T-helper 1 cell (primary cell): ENCODE measurements at places on chromosomes 4 and X.

GRCh38 chrX:124726881-124727280, 380.5 kb downstream of the SH2D1A start:
- no peak for DNase-seq

- no peak for DNase-seq
These were observed 476.3 kb upstream of the RPS6KA3 start for GRCh38 chrX:20743046-20743445.

DNA sequence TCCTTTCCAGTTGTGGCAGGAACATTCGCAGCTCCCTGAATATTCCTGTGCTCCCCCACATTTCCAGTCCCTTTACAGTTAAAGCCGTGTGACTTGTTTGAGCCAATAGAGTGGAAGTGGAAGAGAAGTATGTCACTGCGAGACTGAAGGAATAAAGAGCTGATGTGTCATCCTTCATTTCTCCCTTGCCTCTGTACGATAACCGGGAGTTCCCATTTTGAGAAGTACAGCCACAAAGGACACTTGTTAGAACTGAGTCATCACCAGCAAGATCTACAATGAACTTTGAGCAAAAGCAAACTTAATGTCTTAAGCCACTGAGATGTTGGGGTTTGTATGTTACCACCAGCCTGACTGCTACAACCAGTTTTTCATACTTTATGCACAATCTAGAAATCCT, 92.3 kb downstream of the SPRY1 start:
- no peak for DNase-seq

DNA sequence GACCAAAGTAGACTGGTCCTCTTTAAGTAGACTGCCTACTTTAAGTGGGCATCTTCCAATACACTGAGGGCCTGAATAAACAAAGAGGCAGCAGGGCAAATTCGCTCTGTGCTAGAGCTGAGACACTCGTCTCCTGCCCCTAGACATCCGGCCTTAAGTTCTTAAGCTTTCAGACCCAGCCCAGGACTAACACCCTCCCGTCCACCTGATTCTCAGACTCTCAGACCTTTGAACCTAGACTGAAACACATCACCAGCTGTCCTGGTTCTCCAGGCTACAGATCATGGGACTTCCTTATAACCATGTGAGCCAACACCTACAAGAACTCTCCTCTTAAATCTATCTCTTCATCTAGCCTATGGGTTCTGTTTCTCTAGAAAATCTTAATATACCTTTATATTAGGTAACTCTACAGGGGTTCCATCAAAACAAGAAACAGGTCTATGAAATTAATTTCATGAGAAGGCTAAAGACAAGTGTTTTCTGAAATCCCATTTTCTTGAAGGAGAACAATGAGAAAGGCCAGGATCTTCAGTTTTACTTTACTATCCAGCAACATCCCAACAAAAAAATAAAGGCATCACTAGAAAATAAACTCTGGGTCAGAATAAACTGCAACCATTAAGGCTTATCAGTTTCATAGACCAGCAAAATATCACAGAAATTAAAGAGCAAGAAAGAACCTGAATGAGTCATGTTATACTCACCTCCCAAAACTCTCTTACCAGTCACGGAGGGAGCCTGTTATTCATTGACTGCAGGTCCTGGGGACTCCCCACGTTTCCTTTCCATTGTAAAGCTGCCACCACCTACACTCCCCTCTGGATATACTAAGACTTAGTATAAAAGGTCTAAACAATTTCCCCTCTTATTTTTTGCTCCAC, 14.8 kb downstream of the ADGRA3 start:
- DNase-seq: no peak

GRCh38 chr4:7816771-7817170, 122.9 kb downstream of the AFAP1 start:
- no peak for DNase-seq

DNA sequence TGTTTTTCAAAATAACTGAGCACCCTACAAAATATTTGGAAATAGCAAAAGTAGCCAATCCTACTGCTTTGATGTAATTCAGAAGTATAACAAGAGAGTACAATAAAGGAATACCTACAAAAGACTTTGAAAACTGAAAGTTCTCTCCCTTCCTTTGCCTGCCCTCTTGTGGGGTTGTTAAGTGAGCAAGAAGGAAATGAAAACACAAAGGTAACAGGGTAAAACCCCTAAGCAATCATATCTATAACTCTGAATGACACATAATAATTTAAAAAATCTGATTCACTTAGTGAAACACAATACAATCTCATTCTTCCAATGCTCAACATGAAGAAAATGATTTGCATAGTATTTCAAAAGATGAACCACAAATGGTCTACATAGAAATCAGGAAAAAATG, 98.2 kb downstream of the FRYL start:
- no peak for DNase-seq

- no peak for DNase-seq
These were observed 44.9 kb upstream of the SPRY1 start for GRCh38 chr4:123351713-123352112.

DNA sequence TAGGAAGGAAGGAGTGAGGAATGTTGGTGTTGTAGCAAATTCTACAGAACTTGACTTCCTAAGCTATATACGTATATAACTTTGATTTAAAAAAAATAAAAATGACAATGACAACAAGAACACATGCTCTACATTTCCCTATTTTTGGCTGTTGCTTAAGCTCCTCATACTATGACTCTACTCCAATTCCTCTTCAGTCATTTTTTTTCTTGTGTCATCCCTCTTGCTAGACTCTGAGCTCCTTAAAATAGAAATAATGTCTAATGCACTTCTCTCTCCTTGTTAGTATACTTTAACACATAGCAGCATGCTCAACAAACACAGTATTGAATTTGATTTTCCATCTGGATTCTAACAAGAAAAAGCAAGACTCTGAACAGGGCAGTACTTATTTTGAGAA, 144.0 kb downstream of the HDX start:
- no peak for DNase-seq

GRCh38 chrX:132651421-132652086, 162.7 kb upstream of the MBNL3 start:
- no peak for DNase-seq

DNA sequence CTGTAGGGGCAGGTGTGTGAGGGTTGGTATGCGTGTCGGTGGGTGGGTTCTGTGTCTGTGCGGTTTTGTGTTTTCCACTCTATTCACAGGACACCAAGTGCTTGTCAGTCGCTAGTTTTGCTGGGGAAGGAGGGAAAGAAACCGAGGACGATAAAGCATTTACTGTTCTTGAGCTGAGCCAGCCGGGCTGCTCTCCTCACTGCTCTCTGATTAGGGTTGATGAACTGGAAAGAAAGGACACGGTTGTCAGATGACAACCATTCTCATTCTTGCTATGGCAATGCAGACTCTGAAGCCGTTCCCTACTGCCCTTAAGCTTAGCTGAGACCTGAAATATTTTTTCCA, 832 bp downstream of the EGFL6 start:
- no peak for DNase-seq

GRCh38 chr4:28913466-28913865, 1806.7 kb upstream of the PCDH7 start:
- DNase-seq: no peak

GRCh38 chr4:35548921-35549320, 695.4 kb downstream of the ARAP2 start:
- DNase-seq: no peak

DNA sequence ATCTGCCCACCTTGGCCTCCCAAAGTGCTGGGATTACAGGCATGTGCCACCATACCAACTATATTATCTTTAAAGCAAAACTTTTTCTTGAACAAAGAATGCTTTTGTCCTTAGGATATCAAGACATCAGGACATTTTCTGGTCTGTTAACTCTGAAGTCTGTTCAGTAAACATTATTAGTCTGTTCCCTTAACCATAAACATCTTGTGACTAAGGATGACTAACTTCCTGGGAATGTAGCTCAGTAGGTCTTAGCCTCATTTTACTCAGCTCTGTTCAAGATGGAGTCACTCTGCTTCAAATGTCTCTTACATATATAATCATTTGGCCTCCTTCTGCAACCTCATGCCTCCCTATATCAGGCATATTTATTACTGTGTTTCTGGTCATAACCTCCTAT, 122.9 kb downstream of the UBE2NL start:
- DNase-seq: no peak

- no peak for DNase-seq
These were observed 21.9 kb downstream of the PTTG2 start for GRCh38 chr4:37981844-37982720.

GRCh38 chr4:142236268-142236667, 599.9 kb downstream of the IL15 start:
- DNase-seq: no peak

GRCh38 chr4:164304101-164304639, 449.8 kb upstream of the SMIM31 start:
- DNase-seq: no peak

DNA sequence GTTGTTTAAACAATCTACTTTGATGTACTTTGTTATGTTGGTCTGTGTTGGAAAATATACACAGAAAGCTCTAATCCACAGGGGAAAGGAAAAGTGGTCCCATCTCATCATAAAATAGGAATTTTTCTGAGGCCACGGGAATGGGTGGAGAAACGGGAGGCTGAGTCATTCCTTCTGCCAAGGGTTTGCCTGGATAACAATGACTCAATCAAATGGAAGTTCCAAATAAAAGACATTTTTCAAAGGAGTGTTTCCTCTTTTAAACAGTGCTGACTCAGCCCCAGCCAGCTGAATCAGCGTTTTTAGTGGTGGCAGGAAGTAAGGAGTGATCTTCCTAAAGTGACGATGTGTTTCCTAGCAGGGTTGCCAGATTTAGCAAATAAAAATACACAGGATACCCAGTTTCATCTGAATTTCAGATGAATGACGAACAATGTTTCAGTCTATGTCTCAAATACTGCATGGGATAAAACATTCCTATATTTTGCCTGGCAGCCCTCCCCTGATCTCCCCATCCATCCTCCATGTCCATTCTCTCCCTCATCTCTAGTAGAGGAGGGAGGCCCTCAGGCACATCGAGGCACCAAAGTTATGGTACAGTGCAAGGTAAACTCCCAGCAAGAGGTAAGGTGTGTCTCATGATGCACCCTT, 345.4 kb upstream of the GATB start:
- no peak for DNase-seq

DNA sequence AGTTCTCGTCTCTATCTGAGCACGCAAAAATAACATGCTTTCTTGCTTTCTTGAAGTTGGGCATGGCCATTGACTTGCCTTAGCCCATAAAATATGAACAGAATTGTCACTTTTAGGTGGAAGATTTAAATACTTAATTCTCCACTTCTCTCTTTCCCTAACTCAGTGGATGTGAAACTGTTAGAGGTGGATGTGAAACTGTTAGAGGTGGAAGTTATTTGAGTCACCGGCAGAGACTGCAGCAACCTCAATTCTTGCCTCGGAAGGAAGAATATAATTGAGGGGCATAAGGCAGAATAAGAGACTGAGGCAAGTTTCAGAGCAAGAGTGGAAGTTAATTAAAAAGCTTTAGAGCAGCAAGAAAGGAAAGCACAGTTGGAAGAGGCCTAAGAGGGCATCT, 2.8 kb upstream of the PARM1 start:
- DNase-seq: no peak

GRCh38 chrX:54048412-54048811, 4.1 kb upstream of the PHF8 start:
- DNase-seq: no peak

- no peak for DNase-seq
These were observed 467.0 kb downstream of the PCDH18 start for GRCh38 chr4:137065311-137065710.

- DNase-seq: no peak
These were observed 94.5 kb downstream of the DHX15 start for GRCh38 chr4:24489870-24490269.

GRCh38 chrX:1743105-1743504, 128.2 kb downstream of the ASMT start:
- DNase-seq: no peak

DNA sequence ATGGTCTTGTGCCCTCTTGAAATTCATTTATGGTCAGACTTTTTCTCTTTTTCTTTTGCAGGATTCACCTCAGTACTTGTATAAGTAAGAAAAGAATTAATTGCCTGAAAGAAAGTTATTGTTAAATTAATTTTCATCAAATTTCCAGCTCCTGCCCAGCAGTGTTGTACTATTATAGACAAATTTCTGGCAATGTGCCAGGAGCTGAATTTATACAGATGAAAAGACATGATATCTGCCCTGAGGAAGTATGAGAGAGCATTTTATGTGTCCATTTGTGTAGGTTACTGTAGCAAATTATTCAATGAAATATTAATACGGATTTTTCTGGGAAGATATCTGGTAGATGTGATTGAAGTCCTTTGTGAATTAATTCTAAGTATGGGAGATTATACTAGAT, 2371.5 kb upstream of the TENM3 start:
- no peak for DNase-seq

DNA sequence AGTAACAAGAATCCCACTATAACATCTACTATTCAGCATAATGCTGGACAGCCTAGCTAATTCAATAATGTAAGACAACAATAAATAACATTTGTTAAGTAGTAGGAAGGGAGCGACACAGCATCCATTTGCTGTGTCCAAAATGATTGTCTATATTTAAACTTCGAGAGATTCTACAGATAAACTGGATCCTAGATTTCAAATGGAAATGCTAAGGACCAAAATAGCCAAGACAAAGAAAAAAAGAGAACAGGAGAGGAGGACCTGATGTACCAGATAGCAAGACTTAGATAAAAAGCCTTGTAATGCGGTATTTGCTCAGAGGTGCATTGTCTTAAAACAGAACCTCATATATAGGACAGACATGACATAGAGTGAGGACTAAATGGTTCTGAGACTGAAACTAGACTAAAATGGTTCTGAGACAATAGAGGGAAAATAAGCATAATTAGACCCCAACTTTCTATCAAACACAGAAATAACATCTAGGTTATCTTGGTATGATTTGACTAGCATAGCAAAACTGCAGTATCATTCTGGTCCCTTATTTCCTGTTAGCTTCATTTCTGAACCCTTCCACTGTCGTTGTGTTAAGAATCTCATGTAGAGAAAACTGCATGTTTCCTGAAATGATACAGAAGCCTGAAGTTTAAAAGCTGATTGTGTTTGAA, 3.8 kb downstream of the HPGDS start:
- no peak for DNase-seq

DNA sequence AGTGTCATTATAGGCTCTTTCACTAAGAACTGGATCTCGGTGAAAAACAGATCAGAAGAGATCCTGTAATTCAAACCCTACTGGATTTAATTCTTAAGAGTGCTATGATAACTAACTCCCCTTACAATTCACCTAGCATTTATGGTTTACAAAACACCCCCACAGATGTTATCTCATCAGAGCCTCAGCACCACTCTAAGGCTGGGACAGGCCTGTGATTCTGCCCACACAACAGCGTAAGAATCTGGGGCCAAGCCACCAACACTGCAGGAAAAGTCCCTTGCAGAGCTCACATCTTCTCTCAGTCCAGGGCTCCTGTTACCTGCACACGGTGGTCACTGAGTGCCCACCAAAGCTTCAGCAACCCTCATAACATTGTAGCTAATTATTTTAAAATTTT, 8.9 kb downstream of the MFAP3L start:
- DNase-seq: no peak
